ENCODE measurements at places on chromosomes 7 and 10. TPM values are rescaled to one million over a fixed set of nuclear protein-coding genes. Genes with fewer than 3 reads are reported as not detected.

Gene IL6
- total RNA-seq: 3.8 TPM

Gene WASHC2A
- total RNA-seq: 192 TPM

Gene MRM2
- total RNA-seq: 20.7 TPM

Gene AMPH
- 3.2 TPM for total RNA-seq

Gene POU6F2
- not detected for total RNA-seq

Gene NOS3
- 4.6 TPM for total RNA-seq

Gene RASA4B
- 4.6 TPM for total RNA-seq

Gene VOPP1
- total RNA-seq: 46.1 TPM

Gene ABCB4
- total RNA-seq: not detected

Gene CDH23
- 0.25 TPM for total RNA-seq

All from fibroblast of the aortic adventitia (primary cell).